ENCODE measurements at places on chromosomes 2 and 18.

GRCh38 chr18:33755931-33756560 is 178.0 kb downstream of the ASXL3 start:
- no peak for DNase-seq

GRCh38 chr2:124566518-124566970 is 541.5 kb downstream of the CNTNAP5 start:
- DNase-seq: no peak

DNA sequence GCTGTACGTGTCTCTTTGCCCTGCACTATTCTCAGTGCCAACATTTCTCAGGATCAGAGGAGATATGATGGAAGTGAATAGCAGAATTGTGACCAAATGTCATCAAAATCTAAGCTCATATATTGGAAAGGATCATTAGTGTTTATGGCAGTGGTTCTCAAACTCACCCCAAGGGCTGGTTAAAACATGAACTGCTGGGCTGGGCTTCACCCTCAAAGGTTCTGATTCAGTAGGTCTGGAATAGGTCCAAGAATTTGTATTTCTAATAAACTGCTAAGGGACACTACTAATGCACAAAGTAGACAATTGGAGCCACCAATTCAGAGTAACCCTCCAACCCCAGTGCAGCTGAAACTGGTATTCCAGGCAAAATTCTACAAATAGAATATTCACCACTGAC is 317.9 kb upstream of the UBE2E3 start:
- no peak for DNase-seq

GRCh38 chr2:47076586-47077441 is 78.3 kb downstream of the STPG4 start:
- DNase-seq: no peak

GRCh38 chr18:57052173-57052572 is 94.7 kb upstream of the BOD1L2 start:
- no peak for DNase-seq

GRCh38 chr18:50334546-50335152 is 40.2 kb upstream of the SKA1 start:
- no peak for DNase-seq

DNA sequence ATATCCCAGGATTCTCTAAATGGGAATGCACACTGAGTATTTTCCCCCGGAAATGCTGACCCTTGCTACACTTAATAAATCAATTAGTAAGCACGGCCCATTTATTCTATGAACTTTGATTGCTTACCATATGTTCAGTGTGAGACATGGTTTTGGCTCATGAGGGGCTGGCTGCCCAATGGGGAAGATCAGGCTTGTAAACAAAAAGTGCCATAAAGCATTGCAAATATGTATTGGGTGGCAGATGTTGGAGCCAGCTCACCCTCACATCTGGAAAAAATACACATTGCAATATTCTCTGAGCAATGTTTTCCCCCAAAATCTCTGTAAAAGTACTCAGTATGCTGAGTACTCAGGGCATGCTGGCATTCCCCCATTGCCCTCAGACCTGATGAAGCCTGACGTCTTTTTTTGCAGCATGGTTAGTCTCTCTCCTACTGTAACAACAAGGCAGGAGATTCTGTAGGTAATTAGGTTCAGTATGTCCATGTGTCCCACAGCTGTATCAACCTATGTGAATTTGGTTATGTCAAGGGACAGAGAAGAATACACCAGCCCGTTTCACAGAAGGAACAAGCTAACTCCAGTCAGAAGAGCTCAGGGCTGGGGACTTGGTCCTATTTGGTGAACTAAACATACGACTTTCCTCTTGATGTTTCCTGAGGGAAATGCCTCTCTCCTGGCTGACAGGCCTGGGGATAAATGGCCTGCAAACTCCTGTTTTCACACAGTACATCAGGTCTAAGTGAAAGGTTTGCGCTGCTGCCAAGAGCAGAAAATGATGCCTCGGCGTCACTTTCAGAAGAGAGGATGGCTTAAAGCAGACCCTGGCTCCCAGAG is 202.4 kb downstream of the INSIG2 start:
- no peak for DNase-seq

- DNase-seq: no peak
These were observed 22.9 kb downstream of the IL36A start for GRCh38 chr2:113028112-113028511.

DNA sequence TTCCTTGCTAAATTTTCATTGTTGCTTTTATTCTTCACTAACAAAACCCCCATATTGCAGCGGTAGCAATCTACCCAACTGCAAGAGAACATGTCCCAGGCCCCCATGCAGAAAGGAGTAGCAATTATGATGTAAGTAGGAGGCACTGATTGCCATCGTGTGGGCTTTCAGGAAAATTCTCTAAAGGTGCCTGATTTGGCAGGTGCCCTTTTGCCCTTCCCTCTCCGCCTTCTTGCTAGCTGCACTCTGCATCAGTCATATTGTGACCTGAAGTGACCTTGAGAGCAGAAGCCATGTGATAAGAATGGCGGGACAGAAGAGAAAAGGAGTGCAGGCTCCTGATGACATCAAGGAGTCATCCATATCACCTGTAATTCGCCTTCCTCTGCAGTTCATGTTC is 112.1 kb downstream of the NCKAP5 start:
- no peak for DNase-seq

- DNase-seq: no peak
These were observed 11.0 kb upstream of the CREG2 start for GRCh38 chr2:101398116-101398821.

- no peak for DNase-seq
These were observed 61.0 kb upstream of the IL1RL1 start for GRCh38 chr2:102250278-102250821.

GRCh38 chr2:42106257-42106816 is 58.5 kb downstream of the PKDCC start:
- no peak for DNase-seq

DNA sequence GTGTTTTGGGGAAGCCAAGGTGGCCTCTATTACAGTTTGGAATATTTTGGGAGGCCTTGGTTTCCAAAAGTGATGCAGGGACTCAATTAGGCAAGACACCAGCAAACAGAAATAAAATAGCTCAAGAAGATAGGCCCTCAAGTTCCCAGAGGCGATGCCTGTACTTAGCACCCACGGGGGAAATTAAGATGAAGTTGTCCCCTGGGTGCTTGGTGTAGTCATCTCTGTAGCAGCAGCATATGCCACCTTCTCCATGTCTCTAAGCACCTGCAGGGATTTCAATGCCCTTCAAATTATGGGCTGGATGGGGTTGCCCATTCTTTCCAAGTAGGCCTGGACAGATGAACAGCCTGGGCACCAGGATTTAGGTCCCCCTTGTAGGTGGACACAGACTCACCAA is 185.0 kb downstream of the CTIF start:
- no peak for DNase-seq

GRCh38 chr2:71827524-71827901 is 320.1 kb downstream of the CYP26B1 start:
- DNase-seq: no peak

DNA sequence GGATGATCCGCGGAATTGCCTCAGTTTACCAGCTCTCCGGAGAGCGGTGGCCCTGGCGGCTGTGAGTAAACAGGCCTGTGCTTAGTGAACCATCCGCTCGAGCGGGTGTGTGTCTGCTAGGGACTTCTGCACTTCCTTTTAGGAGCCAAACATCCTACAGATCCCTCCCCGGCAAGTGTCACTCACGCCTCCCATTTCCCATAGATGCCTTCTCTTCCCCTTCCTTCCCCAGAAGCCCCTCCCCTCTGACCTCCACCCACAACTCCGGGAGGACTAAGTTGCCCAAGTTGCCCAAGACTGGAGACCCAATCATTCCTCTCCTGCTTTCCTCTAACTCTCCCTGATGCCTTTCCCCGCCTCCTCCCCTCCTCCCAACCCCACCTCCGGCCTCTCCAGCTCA is 2.9 kb downstream of the C1QL2 start:
- DNase-seq: no peak

- no peak for DNase-seq
These were observed 1.7 kb downstream of the MYCN start for GRCh38 chr2:15941871-15942710.

DNA sequence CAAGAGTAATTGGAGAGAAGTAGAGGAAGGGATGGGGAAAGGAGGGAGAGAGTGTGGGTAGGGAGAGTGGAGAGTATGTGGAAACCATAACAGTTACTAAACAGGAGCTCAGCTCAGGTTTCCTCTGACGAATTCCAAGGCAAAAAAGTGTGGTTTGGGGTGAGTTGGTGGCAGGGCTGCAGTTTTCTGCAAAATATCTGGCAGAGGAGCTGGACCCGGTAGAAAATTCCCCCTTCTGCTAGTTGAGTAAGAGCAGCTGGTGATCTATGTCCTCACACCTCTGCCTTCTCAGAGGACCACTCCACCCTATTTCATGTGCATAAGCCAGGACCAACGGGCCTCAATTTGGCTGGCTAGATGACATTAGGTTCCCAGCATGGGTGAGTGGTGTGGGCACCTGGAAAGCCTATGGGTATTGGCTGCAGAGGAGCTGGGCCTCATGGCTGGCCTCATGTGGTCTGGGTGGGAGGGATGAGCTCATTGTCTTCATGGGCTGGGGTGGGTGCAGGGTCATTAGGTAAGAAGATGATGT is 13.2 kb downstream of the NRP2 start:
- no peak for DNase-seq

DNA sequence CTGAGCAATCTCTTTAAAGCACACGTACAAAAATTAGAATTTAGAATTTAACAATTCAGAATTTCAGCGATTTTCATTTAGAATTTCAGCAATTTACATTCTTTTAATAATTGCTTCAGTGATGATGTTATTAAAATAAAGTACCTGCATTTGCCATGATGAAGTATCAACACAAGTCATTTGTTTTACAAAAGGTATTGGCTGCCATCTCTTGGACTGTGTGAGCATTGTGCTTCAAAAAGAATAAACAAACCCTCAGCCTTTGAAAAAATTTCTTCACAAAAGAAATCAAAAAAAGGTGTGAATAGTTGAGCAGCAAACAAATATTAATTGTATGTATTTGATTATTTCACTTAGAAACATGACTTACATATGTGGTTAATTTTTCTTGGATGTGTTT is 27.1 kb upstream of the ZC3H15 start:
- DNase-seq: no peak

- DNase-seq: no peak
These were observed 150.0 kb downstream of the IKZF2 start for GRCh38 chr2:213001297-213001910.

- no peak for DNase-seq
These were observed 758.9 kb downstream of the LRRTM4 start for GRCh38 chr2:76763276-76763675.

- no peak for DNase-seq
These were observed 165.2 kb downstream of the AGPS start for GRCh38 chr2:177557794-177558193.

GRCh38 chr2:96374211-96374951 is 38.8 kb downstream of the NCAPH start:
- DNase-seq: no peak

DNA sequence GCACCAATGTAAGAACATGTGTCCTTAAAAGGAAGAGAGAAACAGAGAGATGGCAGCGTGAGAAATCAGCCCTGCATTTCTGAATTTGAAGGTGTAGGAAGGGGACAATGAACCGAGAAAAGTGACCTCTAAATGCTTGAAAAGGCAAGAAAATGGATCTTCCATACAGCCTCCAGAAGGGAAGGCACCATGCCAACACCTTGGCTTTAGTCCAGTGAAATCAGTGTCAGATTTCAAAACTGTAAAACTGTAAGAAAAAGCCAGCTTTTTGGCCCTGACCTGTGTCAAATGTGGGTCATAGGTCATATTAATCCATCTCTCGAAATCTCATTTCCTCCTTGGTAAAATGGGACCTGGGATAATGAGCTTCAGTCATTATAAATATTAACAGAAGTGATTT is 762.3 kb downstream of the DCDC2C start:
- DNase-seq: no peak

- no peak for DNase-seq
These were observed 182.0 kb downstream of the ZBTB7C start for GRCh38 chr18:48227206-48227605.

- DNase-seq: no peak
These were observed 139.4 kb upstream of the ST6GAL2 start for GRCh38 chr2:107025291-107025857.

DNA sequence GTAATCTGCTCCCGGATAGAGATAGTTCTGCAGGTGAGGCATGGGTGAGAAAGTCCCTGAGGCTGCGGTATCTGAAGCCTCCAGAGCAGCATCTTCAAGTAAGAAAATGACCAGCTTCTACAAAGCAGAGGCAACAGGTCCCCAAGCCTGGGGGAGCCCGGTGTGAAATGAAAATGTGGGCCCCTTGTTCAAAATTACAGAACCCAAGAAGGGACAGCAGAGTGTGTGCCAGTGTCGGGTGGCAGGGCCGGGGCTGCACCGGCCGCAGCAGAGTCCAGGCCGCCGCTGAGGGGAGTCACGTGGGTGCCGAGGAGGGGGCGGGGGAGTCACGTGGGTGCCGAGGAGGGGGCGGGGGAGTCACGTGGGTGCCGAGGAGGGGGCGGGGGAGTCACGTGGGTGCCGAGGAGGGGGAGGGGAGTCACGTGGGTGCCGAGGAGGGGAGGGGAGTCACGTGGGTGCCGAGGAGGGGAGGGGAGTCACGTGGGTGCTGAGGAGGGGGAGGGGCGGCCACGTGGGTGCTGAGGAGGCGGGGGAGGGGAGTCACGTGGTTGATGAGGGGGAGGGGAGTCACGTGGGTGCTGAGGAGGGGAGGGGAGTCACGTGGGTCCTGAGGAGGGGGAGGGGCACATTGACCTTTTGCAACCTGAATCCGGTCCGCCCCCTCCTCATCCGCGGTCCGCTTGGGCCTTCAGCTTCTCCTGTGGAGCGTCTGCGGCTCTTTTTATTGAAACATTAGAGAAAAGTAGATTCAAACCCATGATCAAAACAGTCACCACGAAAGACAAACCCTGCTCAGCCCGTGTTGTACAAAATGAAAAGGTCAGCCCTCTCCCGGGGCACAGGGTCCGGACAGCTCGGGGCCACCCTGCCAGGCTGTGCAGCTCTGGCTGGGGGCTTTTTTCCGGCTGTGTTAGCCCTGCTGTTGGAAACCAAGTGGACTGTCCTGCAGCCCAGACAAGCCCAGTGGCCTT is 10.4 kb downstream of the COLEC11 start:
- DNase-seq: no peak

GRCh38 chr2:170025223-170025622 is 152.7 kb upstream of the MYO3B start:
- no peak for DNase-seq

DNA sequence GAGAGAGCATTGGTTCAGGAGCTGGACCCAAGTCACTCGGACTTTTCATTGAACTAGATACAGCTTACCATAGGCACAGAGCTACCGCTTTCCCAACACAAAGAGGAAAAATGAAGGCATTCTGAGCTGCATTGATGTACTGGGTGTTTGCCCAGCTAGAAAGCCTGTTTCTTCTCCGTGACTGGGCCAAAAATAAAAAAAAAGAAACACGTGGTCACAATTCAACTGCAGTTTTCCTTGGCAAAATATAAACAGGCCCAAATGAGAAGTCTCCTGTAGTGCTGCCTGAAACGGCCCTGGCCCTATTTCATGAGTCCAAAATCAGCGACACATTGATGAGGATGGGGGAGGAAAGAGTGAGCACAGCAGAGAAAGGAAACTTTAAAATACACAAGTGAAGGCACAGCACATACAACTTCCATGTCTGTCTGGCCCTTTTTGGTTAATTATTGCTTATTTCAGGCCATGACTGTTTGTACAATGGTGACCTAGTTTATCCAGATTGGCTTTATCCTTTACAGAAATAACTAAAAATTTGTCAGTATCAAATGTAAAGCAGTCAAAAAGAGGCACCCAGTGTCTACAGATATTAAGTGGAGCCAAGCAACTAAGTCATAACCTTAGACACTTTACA is 179.7 kb downstream of the ICOS start:
- DNase-seq: no peak

Measured in activated T-helper 1 cell treated with anti-CD3 and anti-CD28 coated beads, Interleukin-2, amount 50 U/mL, for 16 hours (primary cell).